ENCODE measurements at places on chromosomes 12 and 14. TPM values are rescaled to one million over a fixed set of nuclear protein-coding genes. Genes with fewer than 3 reads are reported as not detected.

- no peak for DNase-seq
These were observed 74.3 kb downstream of the MAP3K9 start for GRCh38 chr14:70735043-70735442.

DNA sequence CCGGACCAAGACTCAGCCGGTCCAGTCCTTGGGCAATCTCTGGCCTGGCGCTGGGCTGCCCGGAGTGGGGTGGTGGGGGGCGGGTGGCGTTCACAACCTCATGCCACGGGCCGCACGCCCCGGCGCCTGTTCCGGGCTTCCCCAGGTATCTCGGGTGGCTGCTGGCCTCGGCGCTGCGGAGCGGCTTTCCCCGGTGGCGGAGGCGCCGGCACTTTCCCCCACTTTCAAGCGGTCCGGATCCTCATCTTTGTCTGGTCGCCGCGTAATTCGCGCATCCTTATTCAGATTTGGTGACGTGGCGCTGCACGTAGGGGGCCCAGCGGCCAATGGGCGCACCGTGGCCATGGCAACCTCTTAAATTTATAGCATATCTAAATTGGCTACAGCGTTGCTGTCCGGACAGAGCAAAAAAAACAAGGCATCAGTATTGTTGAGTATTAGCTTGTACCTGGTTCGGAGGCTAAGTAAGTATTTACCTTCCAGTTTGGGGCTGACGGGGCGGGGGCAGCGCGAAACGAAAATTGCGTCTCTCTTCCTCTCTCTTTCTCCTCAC lies at the start of gene LHX5:
Gene LHX5, minus strand, starts transcription at position 253 of the 553 bp plus-strand sequence. CDS start 373 bp downstream, outside the sequence.
- no peak for DNase-seq

The RNASE2 gene
- total RNA-seq = not detected

- no peak for DNase-seq
These were observed 508 bp upstream of the KCNH5 start for GRCh38 chr14:63045612-63046320.

The NRL gene
- 3.1 TPM for total RNA-seq
